Aortic smooth muscle cell (primary cell): ENCODE measurements at places on chromosomes 13 and 19. TPM values are rescaled to one million over a fixed set of nuclear protein-coding genes. Genes with fewer than 3 reads are reported as not detected.

Gene KLK14
- not detected in 2 replicates for total RNA-seq

Gene CYP2A6
- not detected in 2 replicates for total RNA-seq

Gene LYPD5
- 0.31 and 0.40 TPM in 2 replicates for total RNA-seq

Gene LGALS7
- total RNA-seq, result 0.50 TPM in 1 of 2 replicates, not detected in the other

Gene TRPM4
- 20.5 and 33.0 TPM in 2 replicates for total RNA-seq

Gene PGLYRP2
- total RNA-seq, result not detected in 2 replicates

Gene CBY2
- not detected in 2 replicates for total RNA-seq

Gene DYRK1B
- 8.6 and 14.1 TPM in 2 replicates for total RNA-seq

Gene RPS28
- 575 and 694 TPM in 2 replicates for total RNA-seq

Gene CACNG7
- total RNA-seq, result 0.13 and 0.75 TPM in 2 replicates

Gene ZNF154
- 5.4 and 7.1 TPM in 2 replicates for total RNA-seq

Gene ZNF665
- total RNA-seq, result 2.2 and 4.1 TPM in 2 replicates

Gene CRLF1
- total RNA-seq, result 437 and 449 TPM in 2 replicates

Gene ZNF525
- total RNA-seq, result 6.3 and 6.6 TPM in 2 replicates

Gene CGB7
- not detected in 2 replicates for total RNA-seq

Gene GARIN5A
- 0.26 TPM in 1 of 2 replicates, not detected in the other for total RNA-seq

Gene LYPD3
- 0.13 TPM in 1 of 2 replicates, not detected in the other for total RNA-seq

Gene PRSS57
- total RNA-seq, result not detected in 2 replicates

Gene IQCN
- 0.13 and 0.87 TPM in 2 replicates for total RNA-seq

Gene GPR18
- not detected in 2 replicates for total RNA-seq

Gene SLC25A41
- total RNA-seq, result not detected in 2 replicates

Gene SPACA4
- total RNA-seq, result not detected in 2 replicates
